ENCODE measurements at places on chromosomes 16 and 17. TPM values are rescaled to one million over a fixed set of nuclear protein-coding genes. Genes with fewer than 3 reads are reported as not detected.
A peak's percentile ranks its signal among the peaks of the same experiment; 100 is the strongest.

DNA sequence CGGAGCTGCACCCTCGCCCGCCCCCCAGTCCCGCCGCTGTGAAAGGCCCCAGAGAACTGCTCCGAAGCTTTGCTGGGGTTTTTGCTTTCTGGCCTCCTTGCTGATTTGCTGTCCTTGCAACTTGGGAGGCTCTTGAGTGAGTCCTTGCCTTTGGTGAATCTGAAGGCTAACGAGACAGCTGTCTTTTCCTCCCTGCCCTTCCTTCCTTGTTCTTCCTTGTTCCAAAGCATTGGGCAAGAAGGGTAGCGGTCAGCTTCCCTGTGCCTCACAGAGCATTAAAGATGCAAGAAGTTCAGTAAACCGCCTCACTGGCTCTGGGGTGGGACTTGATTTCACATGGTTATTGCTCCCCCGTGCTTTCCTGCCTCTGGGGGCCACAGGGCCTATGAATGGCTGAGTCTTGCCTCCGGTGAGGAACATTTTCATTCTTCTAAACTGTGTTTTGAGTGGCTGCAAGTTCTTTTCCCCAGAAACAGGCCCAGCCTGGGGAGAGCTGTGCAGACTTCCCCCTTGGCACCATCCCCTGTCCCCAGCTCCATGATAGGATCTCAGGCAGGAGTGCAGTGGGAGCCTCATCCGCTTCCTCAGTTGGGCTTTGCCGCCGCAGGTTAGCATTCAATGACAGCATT lies 1.4 kb downstream of the YPEL2 start:
- DNase-seq = no peak

Gene TP53TG3
- not detected for total RNA-seq

DNA sequence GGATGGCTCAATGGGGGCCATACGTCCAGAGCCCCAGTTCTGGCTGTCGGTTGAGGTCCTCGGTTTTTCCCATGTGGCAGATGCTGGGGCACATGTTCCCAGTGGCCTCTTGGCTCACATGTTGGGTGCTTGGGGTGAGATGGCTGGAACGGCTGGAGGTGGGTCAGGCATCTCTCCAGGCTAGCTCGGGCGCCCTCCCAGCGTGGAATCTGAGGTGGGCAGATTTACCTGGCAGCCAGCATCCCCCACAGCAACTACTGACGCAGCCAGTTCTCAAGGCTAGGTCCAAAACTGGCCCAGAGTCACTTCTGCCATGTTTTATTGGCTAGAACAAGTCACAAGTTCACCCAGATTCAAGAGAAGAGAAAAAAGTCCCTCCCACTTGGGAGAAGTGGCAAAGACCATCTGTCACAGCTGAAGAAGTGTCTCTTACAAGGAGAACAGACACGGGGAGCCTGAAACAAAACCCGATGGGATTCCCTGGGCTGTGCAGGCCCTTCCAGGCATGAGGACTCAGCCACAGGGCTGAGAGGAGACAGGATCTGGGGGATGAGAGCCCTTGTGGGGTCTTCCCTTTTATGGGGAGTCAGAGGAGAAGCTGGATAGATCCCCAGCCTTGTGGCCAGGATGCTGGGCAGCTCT lies 15.2 kb downstream of the ACE start:
- DNase-seq = no peak

- peak; percentile 68 for DNase-seq
Measured at GRCh38 chr16:2919511-2920255, 8.0 kb downstream of the FLYWCH1 start.

DNA sequence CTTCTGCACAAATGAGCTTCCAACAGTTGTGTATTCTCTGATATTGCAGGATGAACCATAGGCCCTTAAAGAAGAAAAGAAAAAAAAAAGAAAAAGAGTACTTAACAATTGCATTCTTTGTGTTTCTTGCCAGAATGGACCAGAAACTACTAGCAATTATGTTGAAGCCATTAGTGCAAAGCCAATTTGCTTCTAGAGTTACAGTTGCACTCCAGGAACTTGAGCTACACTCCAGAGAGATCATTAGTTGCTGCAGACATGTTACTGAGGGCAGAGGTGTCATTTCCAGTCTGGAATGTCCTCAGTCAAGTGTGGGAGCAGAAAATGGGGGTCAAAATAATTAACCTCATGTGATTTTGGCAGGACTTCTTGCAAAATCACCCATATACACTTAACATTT lies 85.6 kb upstream of the CCL2 start:
- DNase-seq = no peak

- DNase-seq = no peak
Measured at GRCh38 chr16:30187971-30188561, 4.7 kb downstream of the CORO1A start.

DNA sequence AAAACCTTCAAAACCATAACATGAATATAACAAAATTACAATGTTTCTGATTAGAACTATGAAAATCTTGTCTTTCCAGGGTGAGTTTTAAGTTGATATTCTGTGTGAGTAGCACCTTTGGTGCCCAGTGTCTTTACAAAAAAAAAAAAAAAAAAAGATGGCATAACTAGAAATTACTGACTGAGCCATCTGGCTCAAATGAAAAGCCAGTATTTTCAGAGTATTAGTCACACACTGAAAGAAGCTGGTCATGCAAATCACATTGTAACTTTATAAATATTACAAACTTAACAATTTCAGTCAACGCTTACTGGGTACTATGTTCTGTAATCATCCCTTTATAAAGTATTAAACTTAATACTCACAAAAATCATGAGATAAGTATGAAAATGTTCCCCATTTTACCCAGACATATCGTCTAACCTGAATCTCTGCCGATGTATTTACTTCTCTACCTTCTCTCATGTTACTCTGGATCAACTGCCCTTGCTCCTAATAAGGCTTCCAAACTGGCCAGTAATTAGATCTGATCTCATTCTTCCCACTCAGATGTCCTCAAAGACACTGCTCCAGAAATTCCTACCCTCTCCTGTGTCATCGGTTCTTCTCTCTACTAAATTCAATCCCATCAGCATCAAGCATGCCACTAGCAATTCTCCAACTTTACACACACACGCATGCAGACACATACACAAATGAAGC lies 25.4 kb downstream of the UBE2G1 start:
- no peak for DNase-seq

Gene AOC3
- 1.4 TPM for total RNA-seq

GRCh38 chr17:68809148-68809547 lies 146.0 kb downstream of the ABCA8 start:
- no peak for DNase-seq

Gene ACSM2A
- not detected for total RNA-seq

Gene EFNB3
- 0.14 TPM for total RNA-seq

GRCh38 chr17:37713028-37713431 lies 31.8 kb downstream of the HNF1B start:
- no peak for DNase-seq

Gene PROCA1
- total RNA-seq = 3.4 TPM

DNA sequence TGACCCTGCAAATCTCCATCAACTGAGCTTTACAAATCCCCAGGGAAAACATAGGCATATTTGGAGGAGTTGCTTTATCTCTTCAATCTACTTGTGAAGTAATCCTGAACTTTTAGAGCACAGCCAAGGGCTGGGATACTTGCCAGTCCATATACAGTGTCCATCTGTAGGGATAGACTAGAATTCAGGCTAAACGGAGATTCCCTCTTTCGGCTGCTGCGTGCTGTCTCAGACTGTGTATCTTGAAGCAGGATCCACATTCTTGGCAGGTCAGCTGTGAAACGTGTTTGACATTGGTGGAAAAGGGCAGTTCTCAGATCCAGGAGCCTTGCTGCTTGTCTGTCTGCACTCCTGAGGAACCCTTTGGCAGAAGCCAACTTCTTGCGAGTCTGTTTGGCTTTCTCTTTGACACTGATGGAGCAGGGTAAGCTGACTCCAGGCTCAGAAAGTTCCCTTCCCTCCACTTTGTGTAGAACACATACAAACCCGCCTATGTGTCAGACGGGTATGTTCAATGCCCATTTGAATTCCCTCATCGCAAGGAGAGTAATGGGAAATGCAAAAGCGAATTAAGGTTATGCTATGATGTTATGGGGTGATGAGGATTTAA lies 221.8 kb downstream of the MAP2K4 start:
- DNase-seq = no peak

DNA sequence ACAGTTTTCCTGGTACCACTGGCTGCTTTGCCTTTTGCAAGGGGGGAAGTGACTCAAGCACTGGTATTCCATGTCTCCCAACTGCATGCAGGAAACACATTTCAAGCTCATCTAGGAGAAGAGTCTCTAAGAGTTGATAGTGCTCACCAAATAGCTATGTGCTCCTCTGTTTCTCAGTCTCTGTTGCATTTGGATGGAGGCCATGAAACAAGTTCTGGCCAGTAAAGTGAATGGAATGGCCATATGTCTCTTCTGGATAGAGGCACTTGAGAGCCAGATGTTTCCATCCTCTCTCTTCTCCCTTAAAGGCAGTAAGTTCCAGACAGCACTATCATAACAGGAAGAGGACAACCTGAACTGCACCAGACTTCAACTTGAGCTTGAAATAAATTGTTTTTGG lies 60.6 kb downstream of the C16orf82 start:
- DNase-seq = no peak

DNA sequence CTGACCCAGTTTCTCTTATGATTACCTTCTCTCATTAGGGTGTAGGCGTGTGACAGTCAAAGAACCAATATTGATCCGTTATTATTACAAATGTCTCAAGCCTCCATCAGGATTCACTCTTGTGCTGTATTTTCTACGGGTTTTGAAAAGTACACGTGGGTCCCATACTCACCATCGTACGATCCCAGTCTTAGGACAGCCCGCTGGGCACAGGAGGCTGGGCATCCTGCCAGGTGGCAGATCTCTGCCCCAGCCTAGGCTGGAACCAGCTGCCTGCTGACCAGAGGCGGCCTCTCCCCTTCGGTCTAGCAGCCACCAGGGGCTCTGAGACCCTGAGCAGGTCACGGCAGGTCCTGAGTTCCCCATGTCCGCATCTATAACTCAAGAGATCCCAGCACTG lies 2.0 kb upstream of the METRNL start:
- DNase-seq = no peak

- no peak for DNase-seq
Measured at GRCh38 chr17:48459070-48459844, 29.2 kb upstream of the SKAP1 start.

GRCh38 chr16:1918351-1919326 lies at the start of gene HS3ST6:
Gene HS3ST6 (minus strand): TSS chr16:1918415. CDS start chr16:1918323, 92 bp downstream.
- DNase-seq = no peak

DNA sequence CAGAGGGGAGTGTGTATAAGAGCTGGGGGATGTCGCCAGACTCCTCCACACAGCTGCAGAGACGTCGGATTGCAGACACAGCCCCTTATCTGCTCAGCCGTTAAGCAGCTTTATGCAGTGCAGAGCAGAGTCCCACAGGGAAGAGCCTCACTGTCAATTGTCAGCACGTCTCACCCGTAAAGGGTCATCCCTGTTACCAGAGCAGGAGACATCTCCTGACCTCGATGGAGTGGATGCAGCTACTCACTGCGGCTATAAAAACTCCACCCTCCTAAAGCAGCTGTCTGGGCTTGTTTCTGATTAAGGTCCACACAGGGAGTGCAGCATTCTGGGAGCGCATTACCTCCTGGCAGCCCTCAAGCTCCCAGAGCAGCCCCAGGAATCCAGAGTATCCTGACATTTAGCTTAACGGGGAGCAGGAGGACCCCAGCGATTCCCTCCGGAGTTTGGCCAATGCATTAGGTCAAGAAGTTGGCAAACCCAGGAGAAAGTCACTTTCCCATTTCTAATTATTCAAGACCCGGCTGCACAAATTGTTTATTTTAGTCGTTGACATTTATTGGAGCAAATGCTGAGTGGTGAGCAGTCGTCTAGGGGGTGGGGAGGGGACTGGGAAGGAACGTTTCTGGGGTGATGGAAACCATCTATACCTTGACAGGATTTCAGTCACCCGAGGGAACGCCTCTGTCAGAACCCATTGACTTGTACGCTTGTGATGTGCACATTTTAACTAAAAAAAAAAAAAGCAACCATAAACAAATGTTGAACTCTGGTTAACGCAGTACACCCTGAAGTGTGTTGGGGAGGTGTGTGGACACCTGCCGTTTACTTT lies 100.0 kb upstream of the ZNF469 start:
- DNase-seq = no peak

GRCh38 chr17:4986403-4986802 lies 1.1 kb downstream of the CAMTA2 start:
- DNase-seq = no peak

GRCh38 chr17:64386412-64387144 lies 4.1 kb downstream of the PECAM1 start:
- DNase-seq = no peak

DNA sequence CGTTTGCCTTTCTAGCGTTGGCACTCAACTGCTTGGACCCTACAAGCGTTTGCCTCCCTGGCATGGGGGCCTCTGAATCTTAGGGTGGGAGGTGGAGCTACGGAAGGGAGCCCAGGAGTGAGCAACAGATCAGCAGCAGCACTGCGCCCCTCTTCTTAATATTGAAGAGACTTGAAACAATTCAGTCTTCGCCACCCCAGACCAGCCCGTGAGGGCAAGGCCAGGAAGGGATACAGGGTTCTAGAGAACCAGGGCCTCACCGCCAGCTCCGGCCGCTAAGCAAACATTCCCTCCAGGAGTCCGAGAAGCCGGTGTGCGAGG lies 1.5 kb upstream of the GPRC5C start:
- no peak for DNase-seq

DNA sequence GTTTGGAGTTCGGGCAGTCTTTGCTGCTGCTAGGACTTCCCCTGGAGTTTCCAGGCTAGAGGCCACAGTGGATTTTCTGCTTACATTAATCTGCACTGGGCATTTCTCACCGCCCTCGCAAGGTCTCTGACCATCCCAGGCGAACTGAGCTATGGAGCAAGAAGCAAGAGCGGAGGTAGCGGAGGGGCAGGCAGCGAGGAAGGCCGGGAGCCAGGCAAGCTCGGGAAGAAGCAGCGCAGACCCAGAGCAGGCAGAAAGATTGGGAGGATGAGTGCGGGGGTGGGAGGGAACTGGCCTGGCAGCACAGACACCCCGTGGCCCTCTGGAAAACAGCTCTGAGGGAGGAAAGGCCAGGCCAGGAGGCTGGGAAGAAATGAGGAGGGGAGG lies 3.8 kb downstream of the COTL1 start:
- no peak for DNase-seq

All from NCI-H460 (cell line).